ENCODE measurements at places on chromosomes 12 and 14. TPM values are rescaled to one million over a fixed set of nuclear protein-coding genes. Genes with fewer than 3 reads are reported as not detected.

DNA sequence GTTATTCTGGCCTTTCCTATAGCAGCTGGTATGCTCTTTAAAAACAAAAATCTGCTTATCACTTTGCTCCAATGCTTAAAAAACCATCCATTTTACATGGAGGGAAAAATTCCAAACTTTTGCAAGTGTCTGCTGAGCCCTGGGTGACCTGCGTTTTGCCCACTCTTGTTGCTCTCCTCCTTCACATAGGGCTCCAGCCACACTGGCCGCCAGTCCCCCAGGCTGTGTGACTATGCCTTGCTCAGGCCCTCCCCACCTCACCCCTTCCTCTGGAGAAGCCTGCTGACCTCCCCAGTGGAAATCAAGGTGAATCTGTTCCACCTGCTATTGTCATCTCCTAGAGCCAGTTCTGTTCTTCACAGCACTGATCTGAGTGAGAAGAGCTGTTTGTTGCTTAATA is 126.9 kb downstream of the SLC25A47 start:
- no peak for DNase-seq

GRCh38 chr14:54813081-54813480 is 89.5 kb downstream of the GCH1 start:
- DNase-seq, result no peak

GRCh38 chr14:20400589-20400964 is 12.7 kb downstream of the TEP1 start:
- DNase-seq, result no peak

The ANO6 gene
- 80.9 TPM for total RNA-seq

The CACNB3 gene
- total RNA-seq, result 59.7 TPM
